ENCODE measurements at places on chromosomes 12 and 14.

DNA sequence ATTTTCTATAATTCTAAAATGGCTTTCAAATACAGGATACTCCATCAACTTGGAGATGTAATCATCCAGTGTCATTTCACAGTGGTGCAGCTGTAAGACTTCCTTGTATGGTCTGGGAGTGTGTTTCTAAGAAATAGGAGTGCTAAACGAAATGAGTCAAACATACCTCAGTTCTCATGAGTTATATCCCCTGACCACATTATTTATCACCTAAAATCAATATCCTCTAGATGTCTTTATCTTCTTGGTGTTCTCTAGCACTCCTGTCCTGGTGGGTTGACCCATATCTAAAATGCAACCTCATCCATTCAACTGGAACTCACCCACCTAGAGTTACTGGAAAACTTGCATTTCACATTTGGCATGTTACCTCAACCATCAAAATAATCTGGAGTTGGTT is 33.2 kb downstream of the TMEM30B start:
- no peak for DNase-seq

DNA sequence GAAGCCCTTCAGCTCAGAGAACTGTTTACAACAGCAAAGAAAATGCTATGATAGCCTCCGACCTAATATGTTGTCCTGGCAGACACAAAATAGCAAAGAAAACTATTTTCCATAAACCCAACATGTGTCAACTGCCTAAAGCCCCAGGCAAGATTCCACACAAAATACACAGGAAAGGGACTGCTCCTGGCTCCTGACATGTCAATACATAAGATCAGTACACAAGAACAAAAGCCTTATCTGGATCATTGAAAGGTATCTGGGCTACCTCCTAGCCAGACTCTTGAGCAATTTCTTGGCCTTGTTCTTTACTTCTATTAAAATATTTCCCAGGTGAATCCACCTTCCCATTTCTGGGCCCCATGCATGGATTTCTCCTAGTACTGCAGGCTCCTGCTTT is 242.3 kb upstream of the GRIP1 start:
- no peak for DNase-seq

- no peak for DNase-seq
These were observed 6.4 kb downstream of the CDC42BPB start for GRCh38 chr14:103050935-103051334.

DNA sequence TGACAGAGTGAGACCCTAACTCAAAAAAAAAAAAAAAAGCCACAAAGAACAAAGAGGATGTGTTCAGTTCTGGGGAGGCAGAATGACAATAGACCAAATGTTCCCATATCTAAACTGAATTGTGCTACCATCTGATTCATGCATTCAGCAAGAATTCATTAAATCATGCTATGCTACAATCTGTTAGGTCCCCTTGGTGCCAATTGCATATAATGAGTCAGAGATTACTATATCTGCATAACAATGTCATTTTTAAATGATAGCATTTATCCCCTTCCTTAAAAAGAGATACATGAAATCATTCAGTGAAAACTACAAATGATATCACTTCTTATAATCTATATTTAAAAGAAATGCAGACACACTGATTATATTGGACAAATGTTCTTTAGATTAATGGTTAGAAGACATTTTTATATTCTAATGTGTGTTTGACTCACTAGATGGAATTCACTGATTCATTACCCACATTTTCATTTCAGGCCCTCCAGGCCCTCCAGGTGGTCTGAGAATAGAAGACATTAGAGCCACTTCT is 207.6 kb upstream of the PDZRN4 start:
- DNase-seq: no peak

GRCh38 chr14:103606963-103607668 is 21.9 kb upstream of the KLC1 start:
- peak; percentile 64 for DNase-seq

GRCh38 chr12:22230280-22230794 is 104.2 kb downstream of the ST8SIA1 start:
- DNase-seq: no peak
